ENCODE measurements at places on chromosomes 5 and 9.

- DNase-seq, result no peak
These were observed 27.9 kb downstream of the IPPK start for GRCh38 chr9:92642041-92642451.

DNA sequence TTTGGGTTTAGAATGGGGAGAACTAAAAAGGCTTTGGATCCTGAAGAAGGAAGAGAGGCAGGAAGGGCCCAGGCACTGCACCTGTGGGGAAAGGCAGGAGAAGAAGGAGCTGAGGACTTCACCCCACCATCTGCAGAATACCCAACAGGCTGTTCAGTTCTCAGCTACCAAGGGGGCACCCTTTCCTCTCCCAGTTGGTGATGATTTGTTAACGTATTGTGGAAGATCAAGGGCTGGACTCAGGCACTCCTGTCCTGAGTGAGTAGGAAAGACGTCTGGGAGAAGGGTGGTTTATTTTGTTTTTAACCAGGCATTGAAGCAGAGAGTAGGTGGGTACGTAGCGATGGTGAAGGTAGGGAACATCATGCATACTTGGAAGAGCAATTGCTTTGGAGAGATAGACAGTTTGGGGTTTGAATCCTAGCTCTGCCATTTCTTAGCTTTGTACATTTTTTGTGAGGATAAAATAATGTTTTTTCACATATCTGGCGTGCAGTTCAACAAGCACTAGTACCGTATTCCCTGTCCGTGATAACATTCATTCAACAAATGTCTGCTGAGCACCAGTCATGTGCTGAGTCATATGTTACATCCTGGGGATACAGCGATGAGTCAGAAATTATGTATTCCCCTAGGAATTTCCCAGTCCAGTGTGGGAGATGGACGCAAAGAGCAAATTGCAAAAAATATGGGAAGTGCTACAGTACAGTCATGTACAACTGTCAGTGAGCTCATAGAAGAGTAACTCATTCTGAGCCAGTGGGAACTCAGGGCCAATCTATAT lies 2.1 kb downstream of the MSANTD3 start:
- DNase-seq, result no peak

DNA sequence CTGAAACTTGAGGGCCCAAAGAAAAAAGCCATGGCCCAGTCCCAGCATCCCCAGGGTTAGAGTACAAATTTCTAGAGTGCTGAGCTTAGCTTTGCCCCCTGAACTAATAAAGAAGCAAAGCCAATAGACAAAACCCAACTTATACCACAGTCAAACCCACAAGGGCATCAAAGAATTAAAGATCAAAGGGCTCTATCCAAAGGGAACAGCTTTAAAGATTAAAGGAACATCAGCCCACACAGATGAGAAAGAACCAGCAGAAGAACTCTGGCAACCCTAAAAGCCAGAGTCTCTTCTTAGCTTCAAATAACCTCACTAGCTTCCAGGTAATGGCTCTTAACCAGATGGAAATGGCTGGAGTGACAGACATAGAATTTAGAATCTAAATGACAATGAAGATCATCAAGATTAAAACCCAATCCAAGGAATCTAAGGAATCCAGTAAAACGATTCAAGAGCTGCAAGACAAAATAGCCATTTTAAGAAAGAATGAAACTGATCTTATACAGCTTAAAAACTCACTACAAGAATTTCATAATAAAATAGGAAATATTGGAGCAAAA lies 93.9 kb downstream of the YIPF5 start:
- no peak for DNase-seq

- DNase-seq, result no peak
These were observed 54.0 kb upstream of the SLC30A5 start for GRCh38 chr5:69039829-69040228.

DNA sequence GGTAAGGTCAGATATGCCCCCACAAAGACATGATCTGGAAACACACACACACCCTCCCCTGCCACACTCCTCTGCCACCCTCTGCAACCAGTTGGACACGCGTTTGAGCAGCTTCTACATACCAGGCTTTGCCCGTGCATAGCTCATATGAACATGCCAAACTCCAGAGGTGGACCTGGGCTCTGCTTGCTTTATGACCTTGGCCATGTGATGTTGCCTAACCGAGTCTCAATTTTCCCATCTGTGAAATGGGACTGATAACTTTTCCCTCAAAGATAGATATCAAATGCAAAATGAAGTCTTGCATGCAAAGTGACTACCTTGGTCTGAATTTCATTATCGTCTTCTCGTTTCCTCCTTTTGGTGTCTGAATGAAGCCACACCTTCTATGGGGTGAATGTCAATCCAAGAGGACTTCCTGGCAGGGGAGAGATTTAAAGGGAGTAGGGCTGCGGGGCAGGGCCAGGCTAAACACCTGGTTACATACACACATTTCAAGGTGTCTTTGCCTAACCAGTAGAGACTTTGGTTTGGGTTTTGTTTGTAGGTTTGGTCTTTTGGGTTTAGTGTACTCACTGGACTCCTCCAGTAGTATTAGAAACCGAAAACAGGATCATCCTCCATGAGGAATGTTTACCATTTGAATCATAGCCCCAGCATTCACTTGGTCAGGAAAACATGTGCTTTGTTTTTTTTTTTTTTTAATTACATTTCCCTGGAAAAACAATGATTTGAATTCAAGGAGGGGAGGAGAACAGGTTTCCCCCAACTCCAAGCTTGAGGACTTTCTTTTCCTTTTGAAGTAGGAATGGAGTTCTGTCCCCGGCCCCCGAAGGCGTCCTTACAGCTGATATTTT lies 63.2 kb downstream of the COL27A1 start:
- no peak for DNase-seq

DNA sequence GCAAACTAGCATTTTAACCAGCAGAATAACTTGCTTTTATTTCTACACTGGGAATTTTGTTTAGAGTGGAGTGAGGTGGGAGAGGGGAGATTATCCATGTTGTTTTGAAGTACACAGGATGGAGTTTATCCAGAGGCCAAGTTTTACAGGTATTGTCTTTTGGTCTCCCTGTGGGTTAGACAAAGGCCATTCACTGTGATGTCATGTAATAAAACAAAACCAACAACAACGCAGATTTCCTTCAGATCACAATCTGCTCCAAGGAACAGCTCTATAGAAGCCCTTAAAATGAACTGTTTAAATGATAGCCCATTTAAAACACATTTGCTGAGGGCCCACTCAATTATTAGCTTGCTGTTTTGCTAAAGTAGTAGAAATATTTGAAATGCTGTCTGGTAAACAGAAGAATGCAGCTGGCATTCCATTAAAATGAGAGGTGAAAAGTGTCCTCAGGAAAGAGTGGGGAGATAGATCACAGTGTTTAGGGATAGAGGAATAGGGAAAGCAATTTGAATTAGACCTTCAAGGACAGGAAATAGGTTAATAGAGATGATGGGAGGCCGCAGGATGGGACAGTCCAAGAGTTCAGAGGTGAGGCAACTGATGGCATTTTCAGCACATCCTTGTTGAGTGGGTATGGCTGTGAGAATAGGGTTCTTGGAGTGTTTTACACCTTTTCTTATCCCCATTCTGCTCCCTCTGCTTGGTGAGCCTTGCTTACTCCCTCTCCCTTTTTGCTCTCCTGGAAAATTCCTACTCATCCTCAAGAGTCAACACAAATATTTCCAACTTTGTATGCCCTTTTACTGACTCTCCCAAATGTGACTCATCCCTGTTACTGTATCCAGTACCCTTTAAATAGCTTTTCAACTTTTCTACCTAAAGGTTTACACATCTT lies 140.1 kb upstream of the NR3C1 start:
- DNase-seq, result no peak

DNA sequence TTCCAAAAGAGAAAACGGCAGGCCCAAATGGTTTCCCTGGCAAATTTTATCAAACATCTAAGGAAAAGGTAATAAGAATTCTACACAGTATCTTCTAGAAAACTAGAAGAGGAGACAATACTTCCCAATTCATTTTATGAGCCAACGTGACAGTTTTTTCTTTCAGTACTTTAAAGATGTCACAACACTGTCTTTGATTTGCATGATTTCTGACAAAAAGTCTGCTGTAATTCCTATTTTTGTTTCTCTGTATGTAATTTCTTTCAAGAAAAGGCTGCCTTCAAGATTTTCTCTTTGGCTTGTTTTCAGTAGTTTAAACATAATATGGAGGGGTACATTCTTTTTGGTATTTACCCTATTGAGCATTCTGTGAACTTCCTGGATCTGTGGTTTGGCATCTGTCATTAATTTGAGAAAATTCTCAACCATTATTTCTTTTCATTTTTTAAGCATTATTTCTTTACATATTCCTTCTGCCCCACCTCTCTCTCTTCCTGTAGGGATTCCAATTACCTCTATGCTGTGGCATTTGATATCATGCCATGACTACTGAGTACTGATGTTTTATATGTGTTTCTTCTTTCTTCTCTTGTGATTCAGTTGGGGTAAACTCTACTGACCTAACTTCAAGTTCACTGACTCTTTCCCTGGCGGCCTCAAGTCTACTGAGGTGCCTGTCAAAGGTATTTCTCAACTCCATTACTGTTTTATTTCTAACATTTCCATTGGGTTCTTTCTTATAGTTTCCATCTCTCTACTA lies 32.2 kb downstream of the ANKS6 start:
- no peak for DNase-seq

DNA sequence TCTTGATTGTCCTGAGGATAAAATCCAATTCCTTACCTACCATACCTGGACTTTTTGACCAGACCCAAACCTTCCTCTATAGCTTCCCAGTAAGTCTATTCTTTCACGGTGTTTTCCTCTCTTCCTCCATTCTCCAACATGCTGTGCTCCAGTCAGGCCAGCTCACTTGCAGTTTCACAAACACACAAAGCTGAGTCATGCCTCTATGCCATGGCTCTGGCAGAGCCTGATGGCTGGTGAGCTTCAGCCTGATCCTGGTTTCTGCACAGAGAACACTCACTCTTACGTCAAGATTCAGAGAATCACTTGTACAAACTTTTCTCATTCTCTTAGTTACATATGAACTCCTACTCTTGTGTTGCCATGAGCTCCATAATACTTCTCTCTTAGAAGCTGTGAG lies 27.7 kb upstream of the PAX5 start:
- DNase-seq, result no peak

DNA sequence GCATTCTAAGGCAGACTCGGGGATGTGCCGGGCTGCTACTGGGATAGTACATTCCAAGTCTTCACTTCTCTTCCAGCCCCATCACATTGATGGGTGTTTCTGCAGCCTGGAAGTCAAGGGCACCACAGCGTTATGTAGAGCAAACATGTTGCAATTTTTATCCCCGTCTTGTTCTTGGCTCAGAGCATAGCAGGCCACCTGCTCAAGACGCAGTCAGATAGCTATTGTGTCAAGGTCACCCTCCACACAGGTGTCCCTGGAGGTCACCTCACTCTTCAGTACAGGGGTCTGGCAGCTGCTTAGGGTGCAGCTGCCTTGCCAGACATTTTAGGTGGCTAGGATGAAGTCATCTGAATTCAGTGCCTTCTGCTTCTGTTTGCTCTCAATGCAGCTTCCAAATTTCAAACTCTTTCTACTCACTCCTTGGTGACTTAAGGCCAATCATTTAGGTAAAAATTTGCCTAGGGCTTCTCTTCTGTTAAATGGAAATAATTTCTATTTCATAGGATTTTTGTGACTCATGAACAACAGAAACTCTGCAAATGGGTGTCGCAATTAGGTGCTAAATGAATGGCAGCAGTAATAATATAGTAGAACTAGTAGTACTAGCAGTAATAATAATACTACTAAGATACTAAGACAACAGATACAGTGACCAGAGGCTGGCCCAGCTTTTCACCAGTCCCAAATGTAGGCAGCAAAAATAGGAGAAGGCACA lies 24.3 kb downstream of the KCNV2 start:
- DNase-seq, result no peak

DNA sequence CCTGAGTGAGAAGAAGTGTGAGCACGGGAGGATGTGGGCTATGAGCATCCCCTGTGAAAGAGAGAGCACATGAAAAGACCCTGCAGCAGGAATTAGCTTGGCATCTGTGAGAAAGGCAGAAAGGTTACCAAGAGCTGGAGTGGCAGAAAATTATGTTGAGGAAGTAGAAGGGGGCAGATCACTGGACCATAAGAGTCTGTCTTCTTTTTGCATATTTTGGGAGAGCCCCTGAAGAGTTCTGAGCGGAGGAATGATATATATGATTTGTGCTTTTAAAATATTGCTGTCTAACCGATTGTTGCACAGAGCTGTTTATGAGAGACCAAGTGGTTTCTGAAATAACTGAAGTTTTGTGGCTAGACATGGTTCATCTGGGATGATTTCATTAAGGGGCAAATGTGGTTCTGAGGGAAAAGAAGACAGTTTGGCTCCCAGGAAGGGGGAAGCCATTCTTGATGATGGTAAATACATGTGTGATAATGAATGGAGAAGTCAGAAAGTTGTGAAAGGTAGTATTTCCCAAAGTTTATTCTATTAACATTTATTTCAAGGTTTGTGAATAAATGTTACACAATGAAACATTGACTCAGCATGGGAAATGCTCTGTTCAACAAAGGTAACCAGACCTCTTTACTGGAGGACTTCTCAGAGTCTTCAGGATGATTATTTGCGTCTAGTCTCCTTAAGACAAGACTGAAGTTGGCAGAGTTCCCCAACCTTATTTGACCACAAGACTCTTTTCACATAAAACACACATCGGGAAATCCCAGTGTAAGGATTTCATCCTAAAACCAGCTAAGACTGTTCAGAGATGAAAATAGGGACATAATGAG lies 31.5 kb upstream of the ADRB2 start:
- no peak for DNase-seq

DNA sequence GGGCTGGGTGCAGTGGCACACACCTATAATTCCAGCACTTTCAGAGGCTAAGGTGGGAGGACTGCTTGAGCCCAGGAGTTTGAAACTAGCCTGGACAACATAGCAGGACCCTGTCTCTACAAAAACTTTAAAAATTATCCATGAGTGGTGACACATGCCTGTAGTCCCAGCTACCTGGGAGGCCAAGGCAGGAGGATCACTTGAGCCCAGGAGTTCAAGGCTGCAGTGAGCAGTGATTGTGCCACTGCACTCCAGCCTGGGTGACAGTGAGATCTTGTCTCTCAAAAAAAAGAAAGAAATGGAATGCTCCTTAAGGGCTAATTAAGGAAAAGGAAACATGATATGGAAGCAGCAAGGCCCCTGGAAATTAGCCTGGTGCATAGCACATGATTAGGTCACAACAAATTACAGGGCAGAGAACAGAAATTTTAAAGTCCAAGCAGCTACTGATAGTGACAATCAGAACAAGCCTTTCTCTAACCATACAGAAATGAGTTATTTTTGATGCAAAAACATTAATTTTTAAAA lies 19.5 kb downstream of the ANKH start:
- DNase-seq, result no peak

GRCh38 chr9:19757745-19758144 lies 31.1 kb downstream of the SLC24A2 start:
- DNase-seq, result no peak

- no peak for DNase-seq
These were observed 14.8 kb downstream of the PIP5K1B start for GRCh38 chr9:68719847-68720246.

DNA sequence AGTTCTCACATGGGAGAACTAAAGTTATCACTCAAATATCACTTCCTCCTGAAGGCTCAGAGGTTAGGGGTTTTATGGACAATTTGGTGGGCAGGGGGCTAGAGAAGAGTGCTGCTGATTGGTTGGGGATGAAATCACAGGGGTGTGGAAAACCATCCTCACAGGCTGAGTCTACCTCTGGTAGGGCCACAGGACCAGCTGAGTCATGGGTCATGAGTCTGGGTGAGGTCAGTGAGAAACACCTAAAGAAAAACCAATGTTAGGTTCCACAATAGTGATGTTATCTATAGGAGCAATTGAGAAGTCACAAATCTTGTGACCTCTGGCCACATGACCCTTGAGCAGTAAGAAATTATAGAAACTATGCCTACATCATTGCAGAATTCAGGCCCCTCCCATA lies 203.3 kb upstream of the TARS1 start:
- DNase-seq, result no peak

Data from CD4-positive, alpha-beta T cell treated with Interferon gamma for 1 hour (primary cell).